ENCODE measurements at places on chromosomes 5 and 9.

GRCh38 chr5:92678640-92679039 is 902.4 kb downstream of the NR2F1-AS1 start:
- DNase-seq: no peak

GRCh38 chr5:69360442-69360841 is 8.9 kb downstream of the AK6 start:
- no peak for DNase-seq

DNA sequence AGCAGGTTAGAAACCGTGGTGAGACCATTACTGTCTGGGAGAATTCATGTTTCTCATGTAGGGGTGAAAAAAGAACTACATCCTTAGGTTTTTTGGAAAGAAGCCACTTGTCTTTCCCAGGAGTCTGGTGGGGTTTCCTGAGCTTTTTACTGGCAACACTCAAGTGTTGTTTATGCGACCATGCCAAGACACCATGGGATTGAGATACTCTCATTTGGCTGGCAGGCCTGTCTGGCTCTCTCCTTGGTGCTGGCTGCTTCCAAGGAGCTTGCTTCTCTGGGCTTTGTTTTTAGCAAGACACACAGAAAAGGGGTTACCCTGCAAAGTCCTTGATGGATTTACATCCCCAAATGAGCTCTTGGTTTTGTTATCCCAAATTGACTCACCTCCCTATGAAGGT is 80.9 kb upstream of the ISL1 start:
- no peak for DNase-seq

DNA sequence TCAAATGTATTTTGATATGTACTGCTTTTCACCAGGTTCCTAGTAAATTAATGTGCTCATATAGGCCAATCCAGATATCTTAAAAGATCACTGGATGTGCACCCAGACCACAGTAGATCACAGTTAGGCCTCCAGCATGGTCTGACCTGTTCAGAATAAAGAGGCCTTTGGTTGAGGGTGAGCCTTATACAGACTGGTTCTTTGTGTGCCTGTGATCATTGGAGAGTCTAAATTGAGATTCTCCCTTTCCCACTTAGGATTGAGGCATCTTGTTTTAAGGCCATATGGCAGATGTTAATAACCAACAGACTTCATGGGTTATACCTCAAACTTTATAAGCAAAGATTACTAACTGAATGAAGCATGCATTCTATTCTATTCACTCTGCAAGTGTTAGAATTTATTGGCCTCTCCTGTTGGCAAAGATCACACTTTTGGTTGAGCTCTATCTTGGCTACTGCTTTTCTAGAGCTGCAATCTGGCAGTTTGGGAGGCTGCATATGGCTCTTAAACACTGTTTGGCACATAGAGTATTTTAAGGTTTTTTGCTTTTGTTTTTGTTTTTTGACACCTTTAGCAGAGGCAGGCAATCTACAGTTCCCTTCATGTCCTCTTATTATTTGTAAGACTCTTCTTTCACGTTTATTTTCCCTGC is 8.5 kb downstream of the CHSY3 start:
- no peak for DNase-seq

DNA sequence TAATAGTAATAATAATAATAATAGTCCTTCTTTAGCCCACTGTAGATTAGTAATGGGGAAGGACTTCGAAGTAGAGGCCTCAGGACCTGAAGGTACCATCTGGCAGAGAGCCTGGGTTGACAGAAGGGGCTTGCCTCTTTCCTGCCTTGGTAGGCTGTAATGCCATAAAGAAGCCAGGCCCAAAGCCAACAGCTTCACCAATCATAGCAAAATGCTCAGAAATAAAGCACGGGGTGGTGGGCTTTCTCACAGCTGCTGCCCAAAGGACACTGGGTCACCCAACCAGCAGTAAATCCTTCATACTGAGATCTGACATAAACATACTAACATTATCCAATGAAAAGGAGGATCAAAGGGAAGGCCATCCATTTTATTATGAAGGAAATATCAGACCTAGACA is 70.7 kb downstream of the SUSD1 start:
- DNase-seq: no peak

- DNase-seq: no peak
Measured at GRCh38 chr9:135994501-135995192, 33.5 kb upstream of the UBAC1 start.

- DNase-seq: no peak
Measured at GRCh38 chr5:36606036-36606427, 374 bp upstream of the SLC1A3 start.

DNA sequence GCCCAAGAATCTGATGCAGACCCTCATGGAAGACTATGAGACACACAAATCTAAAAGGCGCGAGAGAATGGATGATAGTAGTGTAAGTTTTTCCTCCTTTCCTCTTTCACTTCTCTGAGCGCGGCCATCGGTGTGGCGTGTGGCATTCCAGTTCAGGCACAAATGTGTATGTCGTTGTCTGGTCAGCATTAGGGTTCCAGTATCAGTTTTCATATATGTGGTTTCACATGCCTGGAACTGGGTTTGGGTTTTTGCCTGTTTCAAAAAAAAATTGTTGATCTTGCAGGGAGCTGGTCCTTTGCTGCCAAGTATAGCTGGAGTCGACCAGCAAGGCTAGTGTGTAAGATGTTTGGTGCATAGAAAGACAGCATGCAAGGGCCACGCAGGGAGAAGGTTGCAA is 51.5 kb downstream of the C9orf152 start:
- no peak for DNase-seq

DNA sequence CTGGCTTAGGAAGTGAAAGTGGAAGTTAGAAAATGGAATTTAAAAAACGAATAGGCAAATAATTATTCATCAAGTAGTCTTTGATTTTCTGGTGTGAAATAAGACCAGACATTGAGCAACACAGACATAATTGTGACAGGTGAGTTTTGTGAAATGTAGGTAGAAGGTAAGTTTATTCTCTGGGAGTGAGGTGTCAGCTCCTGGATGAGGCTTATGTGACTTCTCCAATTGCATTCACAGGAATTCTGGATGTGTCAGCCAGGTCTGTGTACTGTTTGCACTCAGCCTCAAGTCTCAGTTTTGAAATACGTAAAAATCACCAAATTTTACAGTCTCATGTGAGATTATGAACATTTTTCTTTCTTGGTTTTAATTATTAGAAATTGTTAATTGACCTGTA is 537.6 kb downstream of the CETN3 start:
- DNase-seq: no peak

- DNase-seq: no peak
Measured at GRCh38 chr5:131272724-131273123, 8.9 kb downstream of the CDC42SE2 start.

DNA sequence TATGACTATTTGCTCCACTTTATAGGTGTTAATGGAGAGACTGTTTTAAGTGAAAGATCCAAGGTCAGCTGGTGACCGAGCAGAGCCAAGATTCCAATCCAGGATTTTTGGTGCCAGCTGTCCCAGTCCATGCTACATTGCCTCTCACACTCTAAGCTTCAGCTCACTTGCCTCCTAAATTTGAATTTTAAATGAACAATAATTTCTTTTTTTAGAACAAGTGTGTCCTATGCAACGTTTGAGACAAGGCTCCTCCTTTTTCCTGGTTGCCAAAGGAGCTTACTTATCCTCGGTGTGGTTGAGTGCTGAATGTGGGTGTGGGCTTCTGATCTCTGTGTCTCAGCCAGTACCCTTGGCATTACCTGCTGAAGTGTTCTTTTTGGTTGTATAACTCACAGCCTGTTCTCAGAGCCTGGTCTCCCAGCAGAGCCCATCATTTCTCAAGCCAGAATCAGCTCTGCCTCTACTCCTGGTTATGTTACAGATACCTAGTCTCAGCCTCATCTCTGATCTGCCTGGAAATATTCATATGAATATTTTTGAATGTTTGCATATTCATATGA is 4.0 kb upstream of the PRRC1 start:
- DNase-seq: no peak

DNA sequence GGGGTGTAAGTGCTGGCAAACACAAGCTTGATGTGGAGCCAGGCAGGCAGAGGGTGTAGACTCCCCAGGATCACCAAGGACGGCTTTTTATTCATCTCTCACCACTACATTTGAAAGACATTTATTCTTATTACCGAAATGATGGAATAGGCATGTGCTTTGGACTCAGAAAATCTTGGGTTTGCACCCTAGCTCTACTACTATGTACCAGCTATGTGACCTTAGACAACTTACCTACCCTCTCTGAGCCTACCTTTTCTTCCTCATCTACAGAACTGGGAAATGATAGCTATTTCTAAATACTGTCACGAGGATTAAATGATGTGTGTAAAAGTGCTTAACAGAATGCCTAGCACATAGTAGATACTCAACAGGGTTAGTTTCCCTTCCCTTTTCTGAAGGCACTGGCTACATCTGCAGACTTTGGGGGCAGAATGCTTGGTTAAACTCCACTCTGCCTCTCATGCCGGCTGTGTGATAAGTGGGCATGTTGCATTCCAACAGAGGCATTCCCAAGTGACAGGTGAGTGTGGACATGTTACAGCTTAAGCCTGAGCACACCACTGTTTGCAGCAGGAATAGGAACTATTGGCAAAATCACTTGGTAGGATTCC is 94.8 kb downstream of the SLC1A3 start:
- DNase-seq: no peak

- no peak for DNase-seq
Measured at GRCh38 chr5:169354921-169355320, 54.0 kb upstream of the SLIT3 start.

- DNase-seq: no peak
Measured at GRCh38 chr5:125301711-125302110, 555.3 kb upstream of the ZNF608 start.

GRCh38 chr5:54525692-54526091 is 8.1 kb downstream of the SNX18 start:
- no peak for DNase-seq

GRCh38 chr9:105679257-105680022 is 14.9 kb upstream of the TMEM38B start:
- DNase-seq: no peak

DNA sequence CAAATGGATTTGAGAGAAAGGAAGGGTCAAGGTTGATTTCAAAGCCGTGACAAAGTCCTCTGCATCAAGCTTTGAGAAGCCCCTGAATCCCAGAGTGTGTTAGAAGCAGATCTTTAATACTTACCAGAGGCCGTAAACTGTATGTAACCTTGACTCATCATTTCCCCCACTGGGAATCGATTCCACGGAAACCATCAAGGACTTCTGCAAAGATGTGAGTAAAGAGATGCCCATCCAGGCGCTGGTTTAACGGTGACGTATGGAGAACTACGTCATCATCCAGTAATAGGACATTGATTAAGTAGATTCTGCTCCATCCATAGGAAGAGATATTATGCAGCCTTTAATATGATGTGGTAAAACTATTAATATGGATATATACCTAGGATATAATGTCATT is 1.6 kb downstream of the RNF183 start:
- DNase-seq: no peak

GRCh38 chr9:86700629-86701028 is 246.7 kb downstream of the GAS1 start:
- no peak for DNase-seq

DNA sequence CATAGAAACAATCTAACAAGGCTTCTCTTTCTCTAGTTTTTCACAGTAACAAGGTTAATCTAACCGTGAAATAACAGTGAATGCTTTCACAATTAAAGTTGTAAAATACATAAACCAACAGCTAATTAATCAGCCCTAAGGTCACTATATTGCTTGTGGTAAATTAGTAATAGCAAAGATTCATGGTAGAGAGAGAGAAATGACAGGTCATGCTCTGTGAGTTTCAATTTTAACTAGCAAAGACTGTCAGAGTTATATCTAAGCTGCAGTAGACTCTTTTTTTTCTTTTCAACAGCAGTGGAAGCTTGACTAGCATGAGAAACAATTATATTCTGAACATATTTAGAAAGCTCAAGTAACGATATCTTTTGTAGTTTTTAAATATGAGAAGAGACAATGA is 1068.0 kb downstream of the MAT2B start:
- no peak for DNase-seq

- DNase-seq: no peak
Measured at GRCh38 chr9:15220658-15221318, 86.2 kb downstream of the TTC39B start.

- DNase-seq: no peak
Measured at GRCh38 chr9:113528088-113528487, 64.6 kb downstream of the RGS3 start.

DNA sequence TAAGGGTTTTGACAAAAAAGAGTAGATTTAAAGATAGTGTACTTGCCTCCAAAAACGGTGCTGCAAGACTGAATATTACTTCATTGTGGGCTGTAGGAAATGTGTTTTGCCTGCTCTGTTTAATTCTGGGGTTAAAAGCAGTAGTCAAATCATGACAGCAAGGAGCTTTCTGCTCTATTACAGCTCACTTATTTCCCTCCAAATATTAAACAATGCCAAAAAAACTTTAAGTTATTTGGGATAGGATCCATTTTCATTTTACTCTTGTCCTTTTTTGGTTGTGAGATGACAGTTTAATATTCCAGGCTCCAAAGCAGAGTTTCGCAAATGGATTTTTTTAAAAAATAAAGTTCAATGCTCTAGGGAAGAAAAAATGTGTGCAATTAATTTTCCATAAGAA is 340.4 kb upstream of the RGMB start:
- no peak for DNase-seq

DNA sequence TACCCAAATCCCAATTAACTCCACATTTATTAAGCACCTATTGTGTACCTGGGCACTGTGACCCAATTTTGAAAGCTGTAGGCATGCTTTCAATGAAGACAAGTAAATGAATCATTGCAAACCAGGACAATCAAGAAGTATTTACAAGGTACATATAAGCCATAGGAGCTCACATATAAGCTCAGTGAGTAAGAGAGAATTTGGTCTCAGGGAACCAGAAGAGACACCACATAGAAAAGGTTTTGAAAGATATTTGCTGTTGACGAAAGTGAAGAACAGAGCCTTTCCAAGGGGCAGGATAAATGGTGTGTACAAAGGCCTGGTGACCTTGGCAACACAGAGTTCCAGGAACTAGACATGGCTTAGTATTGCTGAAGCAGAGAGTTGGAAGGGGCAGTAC is 187.6 kb downstream of the CD180 start:
- no peak for DNase-seq

DNA sequence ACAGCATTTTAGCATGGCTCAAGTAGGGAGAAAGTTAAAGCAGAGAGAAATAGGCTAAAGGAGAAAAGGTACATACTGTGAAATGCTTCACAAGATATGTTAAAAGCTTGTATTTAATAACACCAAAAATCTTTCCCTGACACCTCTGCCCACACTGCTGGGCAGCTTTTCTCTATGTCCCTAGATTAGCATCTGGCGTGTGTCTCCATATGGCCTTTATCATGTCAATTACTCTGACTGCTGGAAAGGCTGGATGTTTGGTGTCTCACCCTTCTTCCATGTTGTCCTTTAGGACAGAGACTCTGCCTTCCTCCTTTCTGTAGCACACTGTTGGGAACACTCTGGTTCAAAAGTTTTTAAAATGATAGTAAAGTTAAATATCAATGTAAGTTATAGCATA is 122.5 kb downstream of the OXCT1 start:
- DNase-seq: no peak

- no peak for DNase-seq
Measured at GRCh38 chr5:76069061-76069735, 14.0 kb upstream of the SV2C start.

DNA sequence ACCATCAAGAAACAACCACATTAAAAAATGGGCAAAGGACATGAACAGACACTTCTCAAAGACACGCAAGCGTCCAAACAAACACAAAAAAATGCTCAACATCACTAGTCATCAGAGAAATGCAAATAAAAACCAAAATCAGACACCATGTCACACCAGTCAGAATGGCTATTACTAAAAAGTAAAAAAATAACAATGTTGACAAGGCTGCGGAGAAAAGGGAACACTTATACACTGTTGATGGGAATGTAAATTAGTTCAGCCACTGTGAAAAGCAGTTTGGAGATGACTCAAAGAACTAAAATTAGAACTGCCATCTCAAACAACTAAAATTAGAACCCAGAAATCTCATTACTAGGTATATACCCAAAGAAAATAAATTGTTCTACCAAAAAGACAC is 80.4 kb downstream of the CAAP1 start:
- DNase-seq: no peak

Measured in hematopoietic multipotent progenitor cell treated with erythropoietin and hydrocortisone succinate and interleukin-3 and kit ligand, for 17 days (in vitro differentiated cells).